ENCODE measurements at places on chromosomes 6 and 20.

- peak; percentile 81 for DNase-seq
Observed at GRCh38 chr6:16179970-16180431, 51.1 kb downstream of the MYLIP start.

- DNase-seq: no peak
Observed at GRCh38 chr20:31872406-31872805, 2.0 kb downstream of the TTLL9 start.

GRCh38 chr20:46809706-46810360 lies 84.8 kb upstream of the EYA2 start:
- DNase-seq: no peak

DNA sequence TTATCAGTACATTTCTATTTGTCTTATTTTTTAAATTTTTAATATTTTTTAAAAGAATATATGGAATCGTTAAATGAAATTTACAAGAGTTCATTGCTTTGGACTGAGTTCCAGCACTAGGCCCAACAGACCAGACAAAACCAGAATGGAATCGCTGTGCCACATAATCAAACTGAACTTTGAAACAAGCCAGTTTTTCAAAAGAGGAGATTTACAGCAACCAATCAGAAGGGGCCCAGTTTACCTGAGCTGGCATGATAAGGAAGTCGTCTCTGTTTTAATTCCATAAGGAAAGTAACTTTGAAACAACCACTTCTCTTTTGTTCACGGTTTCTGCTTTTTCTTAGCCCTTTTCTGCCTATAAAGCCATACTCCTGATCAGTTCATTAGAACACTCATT lies 293.6 kb upstream of the FLRT3 start:
- no peak for DNase-seq

All from CD4-positive, alpha-beta T cell treated with Interleukin-4 for 1 hour (primary cell).